ENCODE measurements at places on chromosomes 12 and 14. TPM values are rescaled to one million over a fixed set of nuclear protein-coding genes. Genes with fewer than 3 reads are reported as not detected.

GRCh38 chr12:1812650-1813302, 7.6 kb upstream of the LRTM2 start:
- no peaks in the 10 kb centered on the region for H3K27me3 ChIP-seq
- no peak for DNase-seq

DNA sequence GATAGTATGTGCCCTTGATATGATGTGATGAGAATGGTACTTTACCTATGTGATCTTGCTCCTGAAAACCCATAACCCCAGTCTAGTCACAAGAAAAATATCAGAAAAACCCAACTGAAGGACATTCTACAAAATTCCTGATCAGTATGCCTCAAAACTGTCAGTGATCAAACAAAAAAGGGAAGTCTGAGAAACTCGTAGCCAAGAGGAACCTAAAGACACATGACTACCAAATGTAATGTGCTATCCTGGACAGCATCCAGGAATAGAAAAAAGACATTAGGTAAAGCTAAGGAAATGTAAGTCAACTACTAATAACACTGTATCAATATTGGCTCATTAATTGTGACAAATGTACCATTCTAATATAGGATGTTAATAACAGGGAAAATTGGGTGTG, 4.1 kb upstream of the WIF1 start:
- H3K4me3 ChIP-seq = no peak overlapping the region
- no peak for DNase-seq
- no peaks in the 10 kb centered on the region for H3K4me1 ChIP-seq
- H3K27me3 ChIP-seq = peaks cover 65% of the 10 kb centered on the region
- H3K36me3 ChIP-seq = no peaks in the 10 kb centered on the region
- H3K27ac ChIP-seq = no peak overlapping the region

DNA sequence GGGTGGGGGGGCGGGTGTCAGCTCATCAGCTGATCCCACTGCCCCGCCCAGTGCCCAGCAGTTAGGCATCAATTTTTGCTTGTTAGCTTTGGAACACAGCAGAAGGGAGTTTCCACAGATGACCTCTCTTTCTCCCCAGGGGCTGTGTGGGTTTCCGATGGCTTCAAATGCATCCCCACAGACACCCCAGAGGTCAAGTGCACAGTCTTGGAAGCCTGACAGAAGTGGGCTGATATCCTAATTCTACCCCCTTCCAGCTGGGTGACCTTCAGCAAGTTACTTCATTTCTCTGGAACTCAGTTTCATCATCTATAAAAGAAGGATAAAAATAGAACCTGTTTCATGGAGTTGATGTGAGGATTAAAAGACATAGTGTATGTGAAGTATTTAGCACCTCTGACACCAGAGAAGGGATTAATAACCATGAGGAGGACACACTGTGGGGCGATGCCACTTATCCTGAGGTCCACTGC, 22.0 kb downstream of the TTC9 start:
- H3K4me3 ChIP-seq = no peak overlapping the region
- peaks cover 17% of the 10 kb centered on the region for H3K4me1 ChIP-seq
- peaks cover 26% of the 10 kb centered on the region for H3K36me3 ChIP-seq
- no peaks in the 10 kb centered on the region for H3K27me3 ChIP-seq
- H3K27ac ChIP-seq = no peak overlapping the region

The XRCC3 gene
- 12.3 TPM for total RNA-seq

Measured in endodermal cell (in vitro differentiated cells).